ENCODE measurements at places on chromosomes 3 and 15.

DNA sequence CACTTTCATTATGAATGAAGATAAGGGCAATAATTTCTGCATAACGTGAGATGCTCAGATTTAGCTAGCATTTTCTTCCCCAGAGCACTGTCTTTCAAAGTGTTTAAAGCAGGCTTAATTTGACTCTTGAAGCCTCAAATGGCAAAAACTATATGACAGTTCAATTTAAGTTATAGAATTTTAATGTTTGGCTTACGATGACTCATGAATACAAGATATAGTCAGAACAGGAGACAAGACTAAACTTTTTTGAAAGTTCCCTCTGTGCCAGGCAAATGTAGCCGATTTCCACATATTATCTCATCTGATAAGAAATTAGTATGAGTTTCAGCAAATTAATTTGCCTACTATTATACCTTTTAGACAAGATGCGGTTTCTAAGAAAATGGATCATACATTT is 19.6 kb downstream of the ABI3BP start:
- DNase-seq, result no peak

GRCh38 chr3:178522200-178523052 is 13.8 kb upstream of the KCNMB2 start:
- no peak for DNase-seq

- no peak for DNase-seq
These were observed 118.0 kb upstream of the C3orf80 start for GRCh38 chr3:160106905-160107861.

- no peak for DNase-seq
These were observed 517.2 kb downstream of the SHQ1 start for GRCh38 chr3:72331076-72331475.

DNA sequence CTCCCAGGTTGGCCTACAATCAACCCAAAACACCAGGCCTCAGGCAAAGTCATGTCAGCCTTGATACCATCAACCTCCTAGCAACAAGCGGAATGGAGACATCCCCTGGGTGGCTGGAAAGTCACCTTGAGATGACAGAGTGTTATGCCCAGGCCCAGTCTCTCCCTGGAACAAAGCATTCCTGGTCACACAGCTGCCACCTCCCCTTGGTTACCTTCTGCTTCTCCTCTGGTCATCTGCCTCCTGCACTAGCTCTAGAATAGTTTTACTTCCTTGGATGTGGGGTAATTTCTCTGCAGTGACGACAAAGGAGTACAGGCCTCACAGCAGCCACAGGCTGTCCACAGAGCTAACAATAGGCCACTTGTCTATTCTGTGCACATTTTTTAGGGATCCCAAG is 114.9 kb downstream of the RFTN1 start:
- no peak for DNase-seq

DNA sequence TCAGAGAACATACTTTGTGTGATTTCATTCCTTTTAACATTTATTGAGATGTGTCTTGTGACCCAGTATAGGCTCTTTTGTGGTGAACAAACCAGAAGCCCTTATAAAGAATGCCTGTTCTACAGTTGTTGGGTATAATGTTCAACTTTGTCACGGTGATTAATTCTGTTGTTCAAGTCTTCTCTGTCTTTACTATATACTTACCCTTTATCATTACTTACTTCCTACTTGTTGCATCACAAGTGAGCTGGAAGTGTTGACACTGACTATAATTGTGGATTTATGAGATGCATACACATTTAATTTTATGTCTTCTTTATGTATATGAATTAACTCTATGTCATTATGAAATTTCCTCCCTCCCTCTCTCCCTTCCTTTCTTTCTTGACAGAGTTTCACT is 59.7 kb upstream of the TBL1XR1 start:
- DNase-seq, result no peak

- no peak for DNase-seq
These were observed 39.0 kb downstream of the FSIP1 start for GRCh38 chr15:39743611-39744010.

- DNase-seq, result no peak
These were observed 9.3 kb downstream of the RFTN1 start for GRCh38 chr3:16504242-16504641.

DNA sequence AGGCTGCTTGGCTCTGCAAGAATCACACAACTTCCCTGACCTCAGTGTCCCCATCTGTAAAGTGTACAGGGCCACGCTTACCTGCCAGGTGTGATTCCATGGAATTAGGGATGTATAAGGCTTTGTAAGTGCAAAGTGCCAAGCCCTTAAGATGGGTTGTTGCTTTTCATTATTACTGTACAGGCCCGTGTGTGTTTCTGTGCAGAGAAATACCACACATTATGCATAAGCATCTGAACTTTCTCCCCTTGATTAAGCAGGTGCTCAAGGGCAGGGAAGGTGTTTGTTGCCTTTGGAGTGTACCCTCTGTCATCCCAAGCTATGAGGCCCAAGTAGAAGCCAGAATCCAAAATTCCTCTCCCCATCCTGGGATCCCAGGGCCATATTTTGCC is 13.6 kb upstream of the HRH1 start:
- DNase-seq, result no peak

- no peak for DNase-seq
These were observed 167.6 kb downstream of the RAB11A start for GRCh38 chr15:66036859-66037258.
